ENCODE measurements at places on chromosomes 1 and 21.

GRCh38 chr21:34170886-34171285 lies 97.5 kb downstream of the MRPS6 start:
- DNase-seq, result no peak

- no peak for DNase-seq
These were observed 7.6 kb upstream of the PLEKHA6 start for GRCh38 chr1:204367193-204367858.

DNA sequence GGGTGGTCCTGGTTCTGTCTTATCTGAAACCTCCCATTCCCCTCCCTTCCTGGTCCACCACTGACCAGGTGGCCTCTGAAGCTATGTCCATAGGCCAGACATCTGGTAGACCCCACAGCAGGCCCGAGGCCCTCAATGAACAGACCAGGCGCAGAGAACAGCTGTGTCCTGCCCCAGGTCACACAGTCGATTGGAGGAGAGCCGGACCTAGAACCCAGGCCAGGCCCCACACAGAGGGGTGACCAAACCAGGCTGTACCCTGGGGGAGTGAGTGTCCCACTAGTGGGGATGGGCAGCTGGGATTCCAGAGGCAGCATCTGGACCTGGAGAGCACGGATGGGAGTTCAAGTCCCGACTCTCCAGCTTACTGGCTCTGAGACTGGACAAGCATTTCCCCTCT lies 29.2 kb downstream of the RNU1-1 start:
- no peak for DNase-seq

DNA sequence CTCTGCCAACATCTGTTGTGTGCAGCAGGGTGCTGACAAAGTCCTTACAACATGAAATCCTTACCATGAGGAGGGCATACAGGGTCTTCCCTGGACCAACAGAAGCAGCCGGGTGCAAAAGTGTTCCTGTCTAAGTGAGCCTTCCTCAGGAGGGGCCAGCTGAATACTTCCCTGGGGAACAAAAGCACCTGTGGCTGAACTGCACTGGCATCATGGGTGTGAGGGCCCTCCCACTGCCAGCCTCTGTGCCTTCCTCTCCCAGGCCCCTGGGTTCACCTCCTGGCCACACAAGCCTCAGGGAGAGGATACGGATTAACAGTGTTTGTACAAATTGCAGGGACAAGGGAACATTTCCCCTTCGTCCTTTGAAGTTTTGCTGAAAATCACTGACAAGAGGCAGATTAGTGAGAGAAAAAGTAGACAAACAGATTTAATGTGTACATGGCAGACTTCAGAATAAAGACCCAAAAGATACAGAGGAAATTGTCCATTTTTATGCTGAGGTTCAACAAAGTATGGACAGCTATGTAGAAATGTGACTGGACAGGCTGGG lies 91.0 kb upstream of the PPM1J start:
- no peak for DNase-seq

DNA sequence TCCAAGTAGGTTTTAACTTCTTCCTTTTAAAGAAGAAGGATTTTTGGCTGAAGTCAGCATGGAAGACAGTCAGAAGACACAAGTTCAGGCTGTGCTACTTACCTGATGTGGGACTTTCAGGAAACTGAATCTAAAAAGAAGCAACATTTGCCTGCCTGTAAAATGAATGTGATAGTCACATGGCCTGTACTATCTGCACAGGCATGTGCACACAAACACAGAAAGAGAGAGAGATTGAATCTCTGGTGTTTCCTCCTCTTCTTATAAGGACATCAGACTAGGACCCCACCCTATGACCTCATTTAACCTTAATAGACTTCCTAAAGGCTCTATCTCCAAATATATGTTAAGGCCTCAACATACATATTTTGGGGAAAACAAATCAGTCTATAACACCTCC lies 542.9 kb downstream of the PLPP3 start:
- no peak for DNase-seq

DNA sequence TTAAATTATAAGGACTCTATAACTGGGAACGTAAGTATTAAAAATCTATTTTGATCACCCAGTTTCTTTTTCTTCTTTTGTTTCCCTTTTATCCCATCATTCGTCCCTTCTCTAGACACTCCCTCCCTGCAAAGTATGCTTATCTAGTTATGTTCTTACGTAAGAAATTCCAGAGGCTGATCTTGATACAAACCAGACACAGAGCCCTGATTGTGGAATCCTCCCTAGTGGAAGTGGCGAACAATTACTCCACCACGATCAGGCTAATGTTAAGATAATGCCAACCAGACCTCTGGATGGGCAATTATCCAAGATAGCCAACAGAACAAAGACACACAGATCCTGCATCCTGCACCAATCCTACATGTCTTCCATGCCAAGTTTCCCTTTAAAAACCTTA lies 1557.4 kb downstream of the PLA2G4A start:
- DNase-seq, result no peak

GRCh38 chr21:19256934-19257660 lies 853.5 kb upstream of the TMPRSS15 start:
- no peak for DNase-seq

DNA sequence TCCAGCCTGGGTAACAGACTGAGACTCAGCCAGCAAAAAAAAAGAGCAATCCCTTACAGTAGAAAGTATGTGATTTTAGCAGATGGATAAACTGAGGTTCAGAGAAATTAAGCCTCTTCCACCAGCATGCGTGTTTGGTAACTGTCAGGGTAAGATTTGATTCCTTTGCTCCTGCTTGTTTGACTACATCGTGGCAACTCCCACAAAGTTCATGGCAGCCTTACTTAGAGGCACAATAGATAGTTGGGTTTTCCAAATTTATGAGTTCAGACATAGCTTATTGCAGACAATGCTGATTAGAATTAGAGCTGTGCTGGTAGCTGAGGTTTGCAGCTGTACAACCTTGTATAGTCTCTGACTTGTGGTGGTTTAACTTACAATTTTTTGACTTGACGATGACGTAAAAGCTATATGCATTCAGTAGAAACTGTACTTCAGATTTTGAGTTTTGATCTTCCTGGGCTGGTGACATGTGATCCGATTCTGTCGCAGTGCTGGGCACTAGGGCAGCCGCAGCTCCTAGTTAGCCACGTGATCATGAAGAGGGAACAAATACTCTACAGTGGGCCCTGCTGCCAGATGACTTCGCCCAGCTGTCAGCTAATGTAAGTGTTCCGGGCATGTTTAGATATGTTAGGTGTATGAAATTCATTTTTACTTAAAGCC lies 167.8 kb downstream of the DHRS3 start:
- DNase-seq, result no peak

- peak; percentile 84 for DNase-seq
These were observed 605.8 kb upstream of the ADAMTS5 start for GRCh38 chr21:27572696-27573095.

GRCh38 chr1:32998064-32998463 lies 33.5 kb upstream of the RNF19B start:
- DNase-seq, result no peak

- DNase-seq, result no peak
These were observed 184.9 kb downstream of the ZC3H11B start for GRCh38 chr1:219427989-219428388.

DNA sequence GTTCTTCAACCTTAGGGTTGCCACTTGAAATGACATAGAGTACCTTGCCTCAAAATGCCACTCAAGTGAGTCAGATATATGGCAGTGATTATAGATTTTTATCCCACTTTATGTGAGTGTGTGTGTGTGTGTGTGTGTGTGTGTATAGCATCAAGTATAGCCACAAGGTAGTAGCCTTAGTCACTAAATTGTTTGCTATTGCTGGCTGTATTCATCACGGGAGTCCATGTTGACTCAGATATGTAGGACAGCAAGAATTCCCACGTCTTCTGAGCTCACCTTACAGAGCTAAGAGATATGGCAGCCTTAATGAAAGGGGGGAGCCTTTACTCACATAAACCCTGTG lies 9.3 kb downstream of the ETS2 start:
- peak; percentile 66 for DNase-seq

- peak; percentile 72 for DNase-seq
These were observed at the start of gene PLEKHG5 for GRCh38 chr1:6491480-6491962. Gene PLEKHG5, minus strand, starts transcription at chr1:6491667. Its CDS starts 14,096 bp downstream, at chr1:6477571.

GRCh38 chr21:27244352-27244751 lies 277.5 kb upstream of the ADAMTS5 start:
- no peak for DNase-seq

- peak; percentile 63 for DNase-seq
These were observed 44.2 kb downstream of the TMEM53 start for GRCh38 chr1:44630116-44630515.

DNA sequence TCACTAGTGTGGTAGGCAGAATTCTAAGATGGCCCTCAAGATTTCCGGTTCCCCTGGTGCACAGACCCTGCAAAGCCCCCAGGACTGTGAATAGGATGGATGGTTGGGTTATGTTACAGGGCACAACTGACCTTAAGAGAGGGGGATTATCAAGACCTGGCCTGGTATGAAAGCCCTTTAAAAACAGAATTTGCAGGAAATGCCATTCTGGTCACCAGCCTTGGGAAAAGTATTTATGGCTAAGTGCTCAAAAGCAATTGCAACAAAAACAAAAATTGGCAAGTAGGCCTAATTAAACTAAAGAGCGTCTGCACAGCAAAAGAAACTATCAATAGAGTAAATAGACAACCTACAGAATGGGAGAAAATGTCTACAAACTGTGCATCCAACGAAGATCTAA lies 144.7 kb upstream of the EDN2 start:
- no peak for DNase-seq

GRCh38 chr21:46035809-46036695 lies 54.5 kb downstream of the COL6A1 start:
- DNase-seq, result no peak

GRCh38 chr1:45620588-45621500 lies 3.0 kb downstream of the CCDC17 start:
- DNase-seq, result no peak

GRCh38 chr1:29171089-29171488 lies 10.6 kb downstream of the SRSF4 start:
- DNase-seq, result no peak

- peak; percentile 84 for DNase-seq
These were observed at the start of gene PRKCZ for GRCh38 chr1:2049718-2050431. Gene PRKCZ, plus strand, starts transcription at chr1:2050411. Its CDS starts 220 bp downstream, at chr1:2050631.

GRCh38 chr1:6260961-6261614 lies at the start of gene GPR153:
Gene GPR153, minus strand, starts transcription at chr1:6261098. Its CDS starts 6,193 bp downstream, at chr1:6254905.
- no peak for DNase-seq

DNA sequence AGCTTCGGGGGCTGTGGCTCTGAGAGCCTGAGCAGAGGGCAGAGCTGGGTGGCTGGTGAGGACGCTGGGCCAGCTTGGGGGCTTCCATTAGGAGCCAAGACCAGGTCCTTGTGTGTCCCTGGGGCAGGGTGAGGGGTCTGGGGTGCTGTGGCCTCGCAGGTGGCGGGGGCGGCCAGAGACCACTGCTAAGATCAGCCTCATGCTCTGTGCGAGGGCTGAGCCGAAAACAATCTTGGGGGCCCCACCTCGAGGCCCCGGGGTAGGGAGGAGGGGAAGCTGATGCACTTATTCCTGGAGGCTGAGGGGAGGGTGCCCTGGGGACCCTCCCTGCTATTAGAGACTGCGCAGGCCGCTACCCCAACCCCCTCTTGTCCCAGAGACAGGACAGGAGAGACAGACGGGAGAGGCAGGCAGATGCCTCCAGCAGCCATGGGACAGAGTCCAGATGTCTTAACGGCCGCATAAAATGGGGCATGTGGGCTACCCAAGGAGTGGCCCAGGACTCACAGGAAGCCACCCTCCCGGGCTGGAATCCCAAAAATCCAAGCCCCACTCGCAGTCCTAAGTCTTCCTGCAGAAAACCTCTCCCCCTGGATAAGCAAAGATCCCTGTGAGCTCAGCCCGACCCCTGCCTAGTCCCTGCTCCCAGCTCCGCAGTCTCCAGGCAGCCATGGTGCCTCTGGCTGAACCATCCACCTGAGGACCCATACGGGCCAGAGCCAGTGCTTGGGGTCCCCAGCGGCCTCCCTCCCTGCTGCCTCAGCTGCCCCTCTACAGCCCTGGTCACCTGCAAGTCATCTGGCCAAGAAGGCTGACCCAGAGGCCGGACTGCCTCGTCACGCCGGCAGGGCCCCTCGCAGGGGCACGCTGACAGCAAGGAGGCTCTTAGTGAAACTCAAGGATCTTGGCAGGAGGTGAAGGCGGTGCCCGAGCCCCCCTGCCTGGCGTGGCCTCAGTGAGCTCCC lies 43.6 kb upstream of the COL18A1 start:
- DNase-seq, result no peak

- no peak for DNase-seq
These were observed 2.2 kb upstream of the FHAD1 start for GRCh38 chr1:15244813-15245212.

GRCh38 chr21:45591619-45592207 lies 49.5 kb upstream of the SLC19A1 start:
- DNase-seq, result no peak

DNA sequence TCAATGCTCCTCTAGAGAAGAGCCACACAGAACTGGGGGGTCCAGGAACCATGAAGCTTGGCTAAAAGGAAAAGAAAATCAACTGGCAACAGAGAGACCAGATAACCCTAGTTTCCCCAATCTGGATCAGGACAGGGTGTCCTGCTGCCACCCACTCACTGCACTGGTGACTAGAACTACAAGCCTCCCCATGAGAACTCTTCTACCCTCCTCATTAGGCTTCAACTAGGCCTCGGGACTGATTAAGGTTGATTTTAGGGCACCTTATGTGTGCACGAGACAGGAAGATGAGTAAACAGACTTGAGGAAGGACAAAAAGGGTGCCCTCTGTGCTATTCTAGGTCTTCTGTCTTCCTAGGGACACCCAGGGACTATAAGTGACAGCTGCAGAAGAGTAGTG lies 2.3 kb upstream of the SF3B4 start:
- no peak for DNase-seq

DNA sequence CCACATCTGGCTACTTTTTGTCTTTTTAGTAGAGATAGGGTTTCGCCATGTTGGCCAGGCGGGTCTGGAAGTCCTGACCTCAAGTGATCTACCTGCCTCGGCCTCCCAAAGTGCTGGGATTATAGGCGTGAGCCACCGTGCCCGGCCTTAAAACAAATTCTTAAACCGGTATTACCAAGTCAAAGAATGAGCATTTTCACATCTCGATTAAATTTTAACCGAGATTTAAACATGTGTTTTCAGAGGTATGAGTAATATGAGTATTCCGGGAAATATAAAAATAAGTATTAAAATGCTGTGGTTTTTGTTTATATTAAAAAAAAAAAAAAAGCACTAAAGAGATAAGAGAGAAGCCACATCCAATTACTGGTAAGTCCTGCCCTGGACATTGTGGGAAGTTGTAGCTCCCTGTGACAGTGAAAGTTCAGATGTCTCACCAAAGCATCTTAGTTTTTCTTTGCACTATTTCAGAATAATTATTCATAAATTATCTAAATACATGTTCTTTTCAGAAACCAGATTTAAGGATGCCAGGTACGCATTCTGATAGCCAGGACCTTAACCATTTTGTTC lies 24.9 kb downstream of the ZNF281 start:
- no peak for DNase-seq

DNA sequence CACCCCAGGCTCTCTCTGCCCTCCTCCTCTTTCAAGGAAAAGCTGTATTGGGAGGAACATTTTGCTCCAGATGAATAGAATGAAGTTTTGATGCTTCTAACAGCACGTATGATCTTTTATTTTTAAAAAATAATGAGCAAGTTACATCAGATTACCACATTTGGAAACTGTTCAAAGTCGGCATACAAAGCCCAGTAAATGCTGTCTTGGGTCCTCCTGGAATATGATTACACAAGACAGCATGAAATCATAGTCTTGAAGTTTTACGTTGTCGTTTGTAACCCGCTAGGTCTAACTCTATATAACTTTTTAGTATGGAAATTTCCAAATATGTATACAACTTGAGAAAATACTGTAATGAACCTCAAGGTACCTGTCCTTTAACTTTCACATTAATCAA lies 385.6 kb downstream of the HLX start:
- no peak for DNase-seq

- DNase-seq, result no peak
These were observed 33.0 kb downstream of the CACHD1 start for GRCh38 chr1:64502931-64503330.
